ENCODE measurements at places on chromosomes 7 and 10.

DNA sequence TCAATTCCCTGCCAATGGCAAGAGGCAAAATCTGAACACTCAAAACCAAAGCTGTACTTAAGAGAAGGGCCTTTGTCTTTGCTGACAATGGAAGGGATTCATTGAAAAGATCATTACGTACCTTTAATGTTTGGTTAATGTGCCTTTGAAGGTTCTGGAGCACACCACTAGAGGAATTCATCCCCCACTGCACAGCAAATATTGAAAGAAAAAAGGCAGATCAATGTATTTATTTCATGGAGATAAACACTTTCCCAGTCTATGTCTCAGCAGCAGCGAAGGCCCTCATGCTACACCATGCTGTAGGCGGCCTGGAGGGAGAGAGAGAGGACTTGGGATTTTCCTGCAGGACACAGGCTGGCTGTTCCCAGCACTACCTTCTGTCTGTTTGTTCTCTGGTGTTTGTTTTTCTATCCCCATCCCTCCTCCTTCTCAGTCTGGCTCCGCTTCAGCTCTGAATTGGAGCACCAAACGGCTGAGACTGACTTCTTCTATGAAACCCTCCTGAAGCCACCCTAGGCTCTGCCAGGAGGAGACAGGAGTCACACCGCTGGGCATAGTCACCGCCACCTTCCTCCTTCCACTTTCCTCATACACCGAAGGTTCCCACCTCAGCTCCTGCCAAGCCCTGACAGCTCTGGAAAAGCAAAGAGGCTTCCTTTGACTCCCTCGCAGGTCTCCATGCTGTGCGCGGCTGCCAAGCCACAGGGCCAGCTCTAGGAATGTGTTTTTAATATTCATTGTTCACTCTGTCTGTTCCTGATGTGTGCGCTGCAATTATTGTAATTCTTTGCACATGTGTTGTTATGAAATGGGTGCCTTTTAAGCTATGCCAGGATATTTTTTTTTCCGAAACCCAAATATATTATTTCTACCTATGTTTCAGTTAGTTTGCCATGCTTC is 301.5 kb downstream of the FZD1 start:
- no peak for DNase-seq

- no peak for DNase-seq
Measured at GRCh38 chr7:96216373-96216772, 105.5 kb downstream of the SLC25A13 start.

DNA sequence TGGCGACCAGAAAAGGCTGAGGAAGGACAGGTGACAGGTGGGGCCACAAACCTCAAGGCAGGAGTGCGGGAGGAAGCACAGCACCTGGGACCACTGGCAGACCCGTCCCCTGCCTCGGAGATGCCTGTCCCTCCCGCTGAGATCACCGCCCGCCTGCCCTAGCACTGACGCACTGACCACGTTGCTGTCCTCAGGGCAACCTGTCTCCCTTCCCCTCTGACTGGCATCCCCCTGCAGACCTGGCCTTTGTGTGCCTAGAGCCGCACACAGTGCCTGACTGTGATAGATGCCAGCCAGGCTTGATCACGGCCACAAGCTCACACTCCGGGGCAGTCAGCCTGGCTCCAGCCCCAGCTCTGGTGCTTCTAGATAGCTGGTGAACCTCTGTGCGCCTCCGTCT is 58.4 kb upstream of the EN2 start:
- DNase-seq: no peak

GRCh38 chr7:73727952-73728351 is 8.5 kb upstream of the STX1A start:
- DNase-seq: no peak

- DNase-seq: no peak
Measured at GRCh38 chr7:2527505-2528467, 8.2 kb downstream of the LFNG start.

- DNase-seq: no peak
Measured at GRCh38 chr7:67725423-67725822, 728.8 kb downstream of the TYW1 start.

GRCh38 chr10:8670461-8670860 is 616.0 kb downstream of the GATA3 start:
- no peak for DNase-seq

- no peak for DNase-seq
Measured at GRCh38 chr7:42283553-42283952, 46.5 kb upstream of the GLI3 start.

DNA sequence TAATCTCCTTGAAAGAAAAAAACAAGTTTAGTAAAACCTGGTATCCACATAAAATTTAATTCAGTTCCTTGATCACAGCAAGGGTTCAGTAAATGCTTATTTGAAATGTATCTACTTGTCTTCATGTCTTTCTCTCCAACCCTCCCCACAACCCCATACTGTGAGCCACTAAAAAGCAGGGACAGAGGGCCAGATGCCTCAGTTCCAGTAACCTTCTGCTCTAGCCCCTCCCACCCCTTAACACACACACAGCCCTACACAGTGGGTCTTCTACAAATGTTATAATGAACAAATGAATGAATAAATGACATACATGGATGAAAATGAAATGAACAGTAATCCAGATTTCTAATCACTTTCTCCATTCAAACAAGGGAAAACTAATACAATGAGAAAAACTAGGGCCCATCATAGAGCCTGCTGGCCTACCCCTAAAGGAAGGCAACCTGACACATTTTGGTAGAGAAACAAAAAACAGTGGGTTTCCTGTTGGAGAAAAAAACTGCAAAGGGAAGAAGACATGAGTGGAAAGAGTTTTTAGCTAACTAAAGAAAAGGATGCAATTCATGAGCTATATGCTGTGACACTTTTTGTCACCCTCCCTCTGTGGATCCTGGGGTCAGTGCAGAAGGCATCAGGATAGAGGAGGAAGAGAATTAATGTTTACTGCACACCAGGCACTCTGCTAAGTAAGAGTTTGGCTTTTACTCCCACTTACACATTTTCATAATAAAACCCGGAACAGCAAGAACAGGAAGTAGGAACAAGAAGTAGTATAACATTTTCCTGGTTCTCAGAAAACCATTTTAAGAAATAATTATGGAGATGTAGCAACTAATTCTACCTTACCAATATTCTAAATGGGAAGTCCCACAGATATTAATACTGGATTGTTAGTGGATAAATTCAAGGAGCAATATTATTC is 38.1 kb downstream of the ELMO1 start:
- DNase-seq: no peak

GRCh38 chr7:97024209-97025129 is at the start of gene DLX5:
Gene DLX5 (minus strand): TSS chr7:97024831. CDS start chr7:97024623, 208 bp downstream.
- peak; percentile 69 for DNase-seq

GRCh38 chr10:31581741-31582323 is 262.8 kb downstream of the ZEB1 start:
- no peak for DNase-seq

GRCh38 chr7:128935342-128935730 is 2.4 kb upstream of the IRF5 start:
- no peak for DNase-seq

DNA sequence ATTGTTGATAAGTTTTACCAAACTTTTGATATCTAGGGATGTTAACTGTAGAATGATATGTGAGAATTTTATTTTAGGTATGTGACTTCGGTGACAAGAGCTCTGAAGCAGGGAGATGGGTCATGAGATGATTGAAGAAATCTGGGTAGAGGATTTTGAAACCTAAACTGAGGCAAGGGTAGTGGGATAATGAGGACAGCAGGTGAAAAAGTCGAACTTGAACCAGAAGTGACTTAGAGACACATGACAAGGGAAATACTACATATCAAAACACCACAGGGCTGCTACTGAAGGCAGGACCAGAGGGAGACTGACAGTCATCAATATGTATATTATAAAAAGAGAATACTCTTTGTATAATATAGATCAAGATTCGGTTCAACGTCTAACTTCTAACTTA is 113.2 kb downstream of the WDFY4 start:
- no peak for DNase-seq

GRCh38 chr10:128046953-128047290 is 79.3 kb downstream of the MKI67 start:
- no peak for DNase-seq

All from NCI-H1436 treated with DMSO at 0.1 percent for 48 hours (cell line).